ENCODE measurements at places on chromosomes 7 and 10.

- peak; percentile 26 for DNase-seq
Observed at GRCh38 chr7:130063036-130063435, 7.3 kb upstream of the KLHDC10 start.

DNA sequence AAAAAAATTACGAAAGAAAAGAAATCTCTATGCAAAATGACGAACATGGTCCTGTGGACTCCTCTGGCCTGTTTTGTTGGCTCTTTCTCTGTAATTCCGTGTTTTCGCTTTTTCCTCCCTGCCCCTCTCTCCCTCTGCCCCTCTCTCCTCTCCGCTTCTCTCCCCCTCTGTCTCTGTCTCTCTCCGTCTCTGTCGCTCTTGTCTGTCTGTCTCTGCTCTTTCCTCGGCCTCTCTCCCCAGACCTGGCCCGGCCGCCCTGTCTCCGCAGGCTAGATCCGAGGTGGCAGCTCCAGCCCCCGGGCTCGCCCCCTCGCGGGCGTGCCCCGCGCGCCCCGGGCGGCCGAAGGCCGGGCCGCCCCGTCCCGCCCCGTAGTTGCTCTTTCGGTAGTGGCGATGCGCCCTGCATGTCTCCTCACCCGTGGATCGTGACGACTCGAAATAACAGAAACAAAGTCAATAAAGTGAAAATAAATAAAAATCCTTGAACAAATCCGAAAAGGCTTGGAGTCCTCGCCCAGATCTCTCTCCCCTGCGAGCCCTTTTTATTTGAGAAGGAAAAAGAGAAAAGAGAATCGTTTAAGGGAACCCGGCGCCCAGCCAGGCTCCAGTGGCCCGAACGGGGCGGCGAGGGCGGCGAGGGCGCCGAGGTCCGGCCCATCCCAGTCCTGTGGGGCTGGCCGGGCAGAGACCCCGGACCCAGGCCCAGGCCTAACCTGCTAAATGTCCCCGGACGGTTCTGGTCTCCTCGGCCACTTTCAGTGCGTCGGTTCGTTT is 83.5 kb upstream of the SLF2 start:
- no peak for DNase-seq

GRCh38 chr7:99579281-99579955 is 18.6 kb upstream of the TMEM225B start:
- DNase-seq, result no peak

GRCh38 chr7:134942690-134943466 is 43.4 kb upstream of the AGBL3 start:
- no peak for DNase-seq

GRCh38 chr10:100485801-100486495 is 23.1 kb downstream of the WNT8B start:
- DNase-seq, result no peak

DNA sequence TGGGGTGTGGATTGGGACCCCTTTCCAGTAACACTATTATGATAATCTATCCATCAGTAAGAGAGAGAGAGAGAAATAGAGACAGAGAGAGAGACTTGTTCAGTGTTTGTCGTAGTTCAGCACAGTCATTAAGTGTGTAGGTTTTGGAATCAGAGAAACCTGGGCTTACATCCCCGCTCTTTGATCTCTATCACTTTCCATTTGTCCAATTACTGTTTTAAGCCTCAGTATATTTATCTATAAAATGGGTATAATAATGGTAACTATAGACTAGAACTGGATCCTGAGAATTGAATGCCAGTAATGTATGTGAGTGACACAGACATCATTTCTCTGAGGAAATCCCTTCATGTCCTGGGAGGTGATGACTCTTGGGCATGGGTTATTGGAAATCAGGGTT is 460.5 kb downstream of the PLXNA4 start:
- no peak for DNase-seq

GRCh38 chr10:527416-527815 is 162.1 kb downstream of the DIP2C start:
- no peak for DNase-seq

- no peak for DNase-seq
Observed at GRCh38 chr7:5428478-5429252, 5.0 kb upstream of the TNRC18 start.

- no peak for DNase-seq
Observed at GRCh38 chr10:73110345-73110849, at the start of gene NUDT13. NUDT13 (plus strand) TSS chr10:73110455; CDS start chr10:73114366, 3,911 bp downstream.

GRCh38 chr7:156827587-156828203 is 65.3 kb downstream of the LMBR1 start:
- no peak for DNase-seq

GRCh38 chr10:79003183-79004100 is 65.3 kb upstream of the ZMIZ1 start:
- no peak for DNase-seq

DNA sequence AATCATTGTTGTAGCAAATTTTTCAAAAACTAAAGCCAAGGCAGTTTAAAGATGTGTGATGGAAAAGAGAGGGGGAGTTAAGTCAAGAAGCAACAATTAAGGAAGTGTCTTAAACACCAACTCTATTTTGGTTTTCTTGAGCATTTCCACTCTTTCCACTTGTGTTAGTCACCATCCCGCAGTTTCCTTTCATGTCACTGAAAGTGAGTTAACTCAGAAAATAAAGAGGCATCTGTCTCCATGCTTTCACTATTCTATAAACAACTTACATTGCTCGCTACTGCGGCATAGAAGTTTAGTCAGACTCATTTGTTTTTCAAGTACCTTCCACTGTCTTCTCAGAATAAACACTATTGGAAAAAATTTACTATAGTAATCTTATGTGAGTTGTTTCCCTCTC is 284.9 kb upstream of the SEMA3D start:
- DNase-seq, result no peak

- no peak for DNase-seq
Observed at GRCh38 chr10:29826221-29826620, 191.4 kb upstream of the SVIL start.

DNA sequence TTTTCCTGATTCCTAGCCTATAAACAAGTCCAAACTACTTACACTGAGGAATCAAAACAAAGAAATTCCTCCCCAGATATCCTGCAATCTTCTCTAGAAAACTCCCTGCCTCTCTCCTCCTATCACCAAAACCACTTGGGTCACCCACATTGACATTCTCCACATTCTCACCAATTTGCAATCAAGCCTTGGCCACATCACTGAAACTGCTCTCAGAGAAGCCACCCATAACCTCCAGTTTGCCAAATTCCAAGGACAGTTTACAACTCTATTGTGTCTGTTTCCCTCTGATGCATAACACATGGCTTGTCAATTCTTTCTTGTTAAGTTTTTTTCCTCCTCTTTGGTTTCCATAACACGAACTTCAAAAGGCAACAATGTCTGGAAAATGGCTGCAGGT is 233.5 kb downstream of the XPNPEP1 start:
- no peak for DNase-seq

- DNase-seq, result no peak
Observed at GRCh38 chr10:70585578-70586169, 16.9 kb downstream of the PRF1 start.

DNA sequence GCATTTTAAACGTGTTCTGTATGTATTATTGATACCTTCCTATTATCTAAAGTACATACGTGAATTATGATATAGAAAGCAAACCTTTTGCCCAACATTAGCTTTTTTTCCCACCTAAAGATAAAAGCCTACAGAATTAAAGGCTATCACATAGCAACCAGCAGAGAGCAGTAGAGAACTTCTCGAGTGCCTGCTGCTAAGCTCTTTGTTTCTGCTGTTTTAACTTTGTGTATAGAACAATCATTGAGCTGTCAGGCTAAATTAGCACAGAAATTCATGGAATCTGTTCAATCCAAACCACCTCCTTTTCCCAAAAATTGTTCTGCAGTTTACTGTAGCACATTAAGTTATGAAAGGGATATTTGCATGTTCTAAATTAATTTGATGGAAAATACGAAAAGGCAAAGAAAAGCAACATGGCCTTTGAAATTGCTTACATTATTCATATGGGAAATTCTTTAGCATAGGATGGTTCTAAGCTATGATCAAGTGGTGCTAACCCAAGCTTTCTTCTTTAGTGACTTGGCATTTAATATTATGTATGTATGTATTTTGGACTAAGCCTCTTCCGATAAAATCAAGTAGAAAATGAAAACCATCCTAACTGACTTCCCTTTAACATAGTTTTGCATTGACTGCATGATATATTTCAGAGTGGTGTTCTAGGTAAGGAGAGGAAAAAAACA is 1288.5 kb downstream of the GATA3 start:
- no peak for DNase-seq

DNA sequence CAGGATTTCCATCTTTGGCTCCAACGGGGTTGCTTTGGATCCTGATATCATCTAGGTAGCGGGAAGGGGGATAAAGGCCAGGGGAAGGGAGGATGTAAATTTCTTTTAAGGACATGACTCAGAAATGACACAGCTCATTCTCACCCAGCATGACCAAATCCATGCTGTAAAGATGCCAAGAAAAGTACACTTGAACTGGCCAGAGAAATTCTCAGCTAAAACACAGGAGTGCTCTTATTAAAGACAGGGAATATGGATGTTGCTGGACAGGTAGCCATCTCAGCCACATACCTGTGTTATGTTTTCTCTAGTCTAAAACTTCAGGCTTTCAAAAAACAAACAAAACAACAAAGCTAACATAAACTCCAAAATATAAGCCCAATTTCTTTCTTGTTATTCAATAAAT is 68.3 kb downstream of the NAMPT start:
- no peak for DNase-seq

DNA sequence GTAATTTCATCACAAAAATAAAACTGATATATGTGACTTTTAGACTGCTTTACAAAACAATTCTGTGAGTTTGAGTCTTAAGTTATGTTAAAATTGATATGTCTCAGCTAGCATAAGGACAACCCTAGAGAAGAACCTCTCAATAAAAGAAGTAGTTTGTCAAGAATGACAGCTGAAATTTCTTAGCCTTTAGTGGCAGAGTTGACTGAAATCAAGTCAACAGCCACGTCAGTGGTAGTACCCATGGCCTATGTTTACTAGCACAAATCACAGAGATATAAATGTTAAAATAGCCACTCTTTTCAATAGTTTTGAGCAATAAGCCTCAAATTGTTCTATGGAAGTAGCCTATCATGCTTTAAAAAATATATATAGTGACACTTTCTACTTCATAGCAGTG is 138.9 kb upstream of the FERD3L start:
- DNase-seq, result no peak

GRCh38 chr7:76077435-76077834 is 29.5 kb downstream of the MDH2 start:
- no peak for DNase-seq

- no peak for DNase-seq
Observed at GRCh38 chr7:129431911-129432643, 2.2 kb upstream of the STRIP2 start.

DNA sequence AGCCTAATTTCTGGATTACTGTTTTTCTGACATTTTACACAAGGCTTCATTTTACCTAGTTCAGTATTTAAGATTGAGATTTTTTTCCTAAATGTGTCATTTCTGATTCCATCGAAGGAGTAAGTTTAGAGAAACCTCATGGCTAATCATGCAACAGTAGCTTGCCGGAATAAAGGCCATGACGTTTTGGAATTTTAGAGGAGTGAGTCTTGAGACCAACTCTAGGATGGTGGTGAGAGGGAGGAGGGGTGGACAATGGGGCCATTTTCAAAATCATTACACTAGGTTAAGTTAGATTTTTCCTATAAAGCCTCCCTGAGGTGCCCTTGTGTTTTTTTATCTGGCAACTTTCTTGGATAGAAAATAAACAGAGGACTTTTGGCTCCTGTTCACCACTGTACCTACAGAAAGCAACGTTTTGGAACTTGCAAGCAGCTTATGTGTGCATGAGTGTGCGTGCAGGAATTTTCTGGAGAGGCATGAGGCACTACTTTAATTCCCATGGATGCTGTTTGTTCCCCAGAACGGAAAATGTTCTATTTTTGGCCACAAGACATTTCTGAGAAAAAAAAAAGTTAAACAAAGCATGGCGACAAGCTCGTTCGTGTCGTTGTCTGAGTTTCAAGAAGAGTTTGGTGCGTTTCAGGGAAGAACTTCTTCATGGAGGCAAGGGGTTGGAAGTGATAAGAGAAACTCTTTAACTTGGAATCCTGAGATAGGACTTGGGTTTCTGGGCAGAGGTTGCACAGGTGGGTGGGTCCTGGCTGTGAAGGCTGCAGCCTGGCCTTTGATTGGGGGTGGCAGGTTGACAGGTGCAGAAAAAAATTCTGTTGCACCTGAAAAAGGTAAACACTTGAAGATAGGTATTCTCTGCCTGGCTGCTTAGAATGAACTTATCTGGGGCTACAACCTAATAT is 178.1 kb downstream of the PTEN start:
- DNase-seq, result no peak

- DNase-seq, result no peak
Observed at GRCh38 chr10:127506094-127506493, 43.0 kb upstream of the NPS start.

DNA sequence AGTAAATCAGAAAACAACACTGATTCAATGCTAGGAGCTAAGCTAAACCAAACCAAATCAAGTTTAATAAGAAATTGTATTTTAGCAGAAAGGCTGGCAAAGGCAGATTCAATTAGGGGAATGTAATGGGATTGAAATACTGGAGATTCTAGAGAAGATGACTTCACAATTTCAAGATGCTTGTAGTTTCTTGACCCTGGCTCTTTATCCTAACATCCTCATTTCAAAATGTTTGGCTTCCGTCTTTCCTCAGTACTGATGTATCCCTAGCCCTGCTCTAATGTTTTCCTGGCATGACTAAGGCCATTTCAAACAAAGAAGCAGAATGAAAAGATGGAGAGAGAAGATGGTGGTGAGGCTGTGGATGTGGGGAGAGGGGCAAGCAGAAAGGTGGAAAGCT is 2.7 kb upstream of the JCAD start:
- DNase-seq, result no peak

GRCh38 chr7:119572132-119572531 is 700.8 kb upstream of the KCND2 start:
- DNase-seq, result no peak

- no peak for DNase-seq
Observed at GRCh38 chr7:20364571-20365196, 34.0 kb downstream of the ITGB8 start.

DNA sequence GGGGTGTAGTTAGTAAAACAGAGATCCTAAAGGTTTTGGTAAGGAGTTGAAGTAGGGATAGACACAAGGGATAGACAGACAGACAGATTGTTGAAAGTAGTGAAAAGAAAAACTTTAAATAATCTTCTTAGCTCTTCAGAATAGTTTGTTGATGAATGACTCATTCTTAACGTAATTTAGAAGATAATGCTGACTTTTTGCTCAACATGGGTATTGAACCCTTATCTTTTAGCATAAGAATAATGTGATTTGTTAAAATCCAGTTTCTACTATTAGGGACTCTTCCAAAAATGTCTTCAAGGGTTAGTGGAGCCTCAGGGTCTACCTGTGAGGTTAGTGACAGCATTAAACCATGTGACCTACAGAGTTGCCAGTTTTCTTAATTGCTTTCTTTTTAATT is 411.2 kb downstream of the ETV1 start:
- DNase-seq, result no peak

DNA sequence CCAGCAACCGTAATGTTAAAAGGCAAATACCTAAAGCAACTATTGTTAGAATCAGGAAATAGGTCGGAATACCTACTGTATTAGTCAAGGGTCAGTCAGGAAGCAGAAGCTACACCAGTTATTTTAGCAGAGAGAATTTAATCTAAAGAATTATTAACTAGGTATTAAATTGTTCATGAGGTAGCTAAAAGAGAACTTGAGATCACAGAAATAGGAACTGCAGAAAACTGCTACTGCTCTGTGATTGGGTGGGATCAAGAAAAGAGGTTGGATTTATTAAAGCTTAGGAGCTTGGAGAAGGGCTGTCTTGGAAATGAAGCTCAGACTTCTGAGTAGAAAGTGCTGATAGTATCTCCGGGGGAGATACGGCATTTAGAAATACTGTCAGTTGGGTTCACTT is 20.0 kb upstream of the ZNF438 start:
- DNase-seq, result no peak

- DNase-seq, result no peak
Observed at GRCh38 chr7:151167197-151167961, at the start of gene GBX1. GBX1 (minus strand) TSS chr7:151167694; CDS start chr7:151167548, 146 bp downstream.

Data from activated CD4-positive, CD25-positive, alpha-beta regulatory T cell (primary cell).